ENCODE measurements at places on chromosomes 6 and 20.

DNA sequence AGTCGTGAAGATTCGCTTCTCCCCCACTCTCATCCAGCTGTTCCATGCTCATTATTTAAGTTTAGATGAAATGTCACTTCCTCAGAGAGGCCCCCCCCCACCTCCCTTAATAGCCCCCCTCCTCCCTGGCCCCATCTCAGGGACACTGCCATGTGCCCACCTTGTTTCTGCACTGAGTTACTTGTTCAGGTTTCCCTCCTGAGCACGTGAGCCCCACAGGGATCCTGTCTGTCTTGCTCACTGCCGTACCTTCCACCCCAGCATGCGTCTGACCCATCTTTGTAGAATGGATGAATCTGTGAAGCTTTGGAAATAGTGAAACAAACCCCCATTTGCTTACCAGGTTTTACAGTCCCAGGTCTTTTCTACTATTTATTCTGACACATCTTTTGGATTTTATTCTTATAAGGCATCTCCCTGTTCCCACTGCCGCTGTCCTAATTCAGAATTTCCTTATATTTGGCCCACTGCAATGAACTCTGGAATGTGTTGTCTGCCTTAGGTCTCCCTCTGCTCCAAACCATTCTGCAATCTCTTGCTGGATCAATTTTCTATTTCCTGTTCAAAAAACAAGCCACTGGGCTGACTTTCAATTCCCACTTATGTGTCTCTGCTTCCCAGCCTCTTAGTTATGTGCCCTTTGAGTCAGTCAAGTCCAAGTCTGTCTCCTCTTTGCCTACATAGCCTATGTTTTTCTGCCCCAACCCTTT, 136.5 kb upstream of the ECI2 start:
- DNase-seq: no peak

DNA sequence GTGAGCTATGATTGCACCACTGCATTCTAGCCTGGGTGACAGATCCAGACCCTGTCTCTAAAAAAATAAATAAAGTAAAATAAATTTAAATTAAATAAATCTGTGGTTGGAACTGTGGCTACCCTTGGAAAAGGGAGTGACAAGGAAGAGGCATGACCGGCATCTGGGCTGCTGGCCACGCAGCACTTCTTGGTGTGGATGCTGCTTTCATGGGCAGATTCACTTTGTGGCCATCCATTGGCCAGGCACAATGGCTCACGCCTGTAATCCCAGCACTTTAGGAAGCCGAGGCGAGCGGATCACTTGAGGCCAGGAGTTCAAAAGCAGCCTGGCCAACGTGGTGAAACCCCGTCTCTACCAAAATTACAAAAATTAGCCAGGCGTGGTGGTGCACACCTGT, 16.1 kb downstream of the EBF4 start:
- no peak for DNase-seq

DNA sequence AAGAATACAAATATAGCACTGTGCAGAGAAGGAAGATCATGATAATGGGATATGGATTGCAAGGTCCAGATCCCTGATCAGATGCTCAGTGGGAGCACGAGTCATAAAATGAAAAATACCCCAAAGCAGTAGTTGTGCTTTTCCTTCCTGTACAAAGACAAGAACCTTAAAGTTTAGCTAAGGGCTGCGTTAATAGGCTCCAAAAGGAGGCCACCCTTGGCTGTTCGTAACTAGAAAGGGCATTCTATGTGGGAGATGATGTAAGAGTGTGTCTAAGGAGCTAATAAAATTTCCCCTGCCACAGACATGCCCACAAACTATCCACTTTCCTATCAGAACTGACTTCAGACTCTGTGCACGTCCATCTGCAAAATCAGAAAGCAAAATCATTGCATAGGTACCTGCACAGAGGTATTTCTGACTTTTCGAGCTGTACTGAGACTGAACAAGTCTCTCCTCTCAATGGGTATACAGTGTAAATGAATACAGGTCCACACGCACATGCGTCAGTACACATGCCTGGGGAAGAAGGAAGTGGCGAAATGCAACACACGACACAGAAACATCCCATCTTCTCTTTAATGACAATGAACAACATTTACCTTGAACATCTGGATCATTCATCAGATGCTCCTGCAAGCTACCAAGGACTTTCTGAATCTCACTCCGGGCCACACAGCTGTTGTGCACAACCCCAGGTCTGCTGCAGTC, 16.9 kb upstream of the ANKRD60 start:
- no peak for DNase-seq

DNA sequence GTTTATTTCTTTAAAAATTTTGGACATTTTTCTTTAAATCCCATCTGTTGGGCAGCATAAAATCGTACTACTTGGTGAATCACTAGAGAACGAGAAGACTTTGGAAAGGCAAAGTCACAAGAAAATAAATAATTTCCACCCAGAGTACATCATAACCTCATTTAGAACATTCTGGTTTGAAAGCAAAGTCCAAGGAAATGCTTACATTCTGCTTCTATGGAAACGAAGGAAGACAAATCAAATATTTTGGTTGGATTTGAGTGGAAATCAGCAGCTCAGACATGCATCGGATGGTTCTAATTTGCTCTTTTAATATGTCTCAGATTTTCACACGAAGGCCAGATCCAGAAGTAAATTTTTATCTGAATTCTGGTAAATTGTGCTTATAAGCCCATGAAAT, 60.7 kb upstream of the LTV1 start:
- no peak for DNase-seq

DNA sequence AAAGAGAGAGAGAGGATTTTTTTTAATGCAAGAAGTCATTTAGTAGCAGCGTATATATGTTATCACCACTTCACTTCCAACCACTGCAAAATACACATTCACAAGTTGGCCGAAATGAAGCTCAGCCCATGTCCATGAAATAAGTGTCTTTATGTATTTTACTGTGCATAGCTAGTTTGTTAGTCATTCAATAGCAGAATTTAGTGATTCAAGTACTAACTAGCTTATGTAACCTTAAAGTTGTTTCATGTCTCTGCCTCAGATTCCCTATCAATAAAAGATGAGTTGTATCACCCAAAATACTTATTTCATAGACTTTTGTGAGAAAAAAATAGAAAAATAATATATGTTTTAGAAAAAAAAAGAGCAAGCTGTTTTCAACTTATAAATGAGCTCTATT, 153.7 kb upstream of the PRDM1 start:
- DNase-seq: no peak

GRCh38 chr6:158560836-158561320, 987 bp downstream of the TMEM181 start:
- DNase-seq: no peak

GRCh38 chr6:34159844-34160243, 14.0 kb upstream of the GRM4 start:
- no peak for DNase-seq

GRCh38 chr6:85945459-85946185, 302.9 kb upstream of the SYNCRIP start:
- DNase-seq: no peak

DNA sequence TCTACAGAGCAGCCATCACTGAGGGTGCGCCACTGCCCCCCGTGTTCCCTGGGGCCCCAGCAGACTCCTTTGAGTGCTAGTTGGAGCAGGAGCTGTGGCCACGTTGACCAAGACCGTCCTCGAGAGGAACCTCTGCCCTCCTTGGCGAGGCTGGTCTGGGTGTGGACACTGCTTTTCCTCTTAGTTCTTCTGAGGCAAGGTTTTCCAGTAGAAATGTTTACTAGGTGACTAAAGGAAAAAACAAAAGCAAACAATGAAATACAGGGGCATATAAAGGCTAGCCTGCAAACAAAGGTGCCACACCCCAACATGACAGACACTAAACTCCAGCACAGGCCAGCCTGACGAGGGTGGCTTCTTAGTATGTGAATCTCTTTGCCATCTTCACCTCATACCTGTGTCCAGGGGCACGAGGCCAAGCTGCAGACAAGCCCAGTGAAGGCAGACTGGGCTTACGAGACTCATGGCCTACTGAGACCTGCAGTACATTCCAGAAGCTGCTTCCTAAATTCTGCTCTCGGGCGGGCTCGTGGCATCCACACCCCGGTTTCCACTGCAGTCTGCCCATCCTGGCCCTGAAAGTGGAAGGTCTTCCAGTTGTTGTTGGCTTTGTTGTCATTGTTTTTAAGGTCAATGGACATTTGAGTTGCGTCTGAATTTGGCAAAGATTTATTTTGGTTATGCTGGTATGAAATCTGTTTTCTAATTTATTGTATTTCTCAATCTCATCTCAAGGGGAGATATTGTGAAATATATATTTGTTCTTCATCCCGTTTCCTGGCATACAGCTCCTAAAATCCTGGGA, 39.2 kb downstream of the FAM50B start:
- no peak for DNase-seq

DNA sequence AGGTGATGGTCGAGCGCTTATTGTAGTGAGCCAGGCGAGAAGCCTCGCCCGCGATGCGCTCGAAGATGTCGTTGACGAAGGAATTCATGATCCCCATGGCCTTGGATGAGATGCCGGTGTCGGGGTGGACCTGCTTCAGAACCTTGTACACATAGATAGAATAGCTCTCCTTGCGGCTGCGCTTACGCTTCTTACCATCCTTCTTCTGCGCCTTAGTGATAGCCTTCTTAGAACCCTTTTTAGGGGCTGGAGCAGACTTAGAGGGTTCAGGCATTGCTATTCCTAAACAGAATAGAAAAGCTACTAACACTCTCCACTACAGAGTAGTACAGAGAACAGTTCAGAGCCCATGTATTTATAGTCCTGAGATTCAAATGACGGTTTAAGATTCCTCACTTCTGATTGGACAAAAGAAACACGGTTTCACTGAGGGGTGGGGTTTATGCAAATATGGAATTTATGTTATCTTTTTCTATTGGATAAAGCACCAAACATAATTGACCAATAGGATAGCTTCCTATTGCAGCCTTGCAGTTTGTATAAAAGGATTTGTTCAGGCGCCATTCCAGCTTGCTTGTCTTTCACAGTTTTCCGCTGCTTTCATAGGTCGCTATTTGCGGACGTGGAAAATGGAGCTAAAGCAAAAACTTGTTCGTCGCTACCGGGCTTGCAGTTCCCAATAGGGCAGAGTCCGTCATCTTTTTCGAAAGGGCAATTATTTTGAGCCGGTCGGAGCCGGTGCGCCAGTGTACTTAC, 43.7 kb upstream of the HFE start:
- DNase-seq: no peak

GRCh38 chr6:9461188-9461587, 953.7 kb downstream of the TFAP2A start:
- no peak for DNase-seq

DNA sequence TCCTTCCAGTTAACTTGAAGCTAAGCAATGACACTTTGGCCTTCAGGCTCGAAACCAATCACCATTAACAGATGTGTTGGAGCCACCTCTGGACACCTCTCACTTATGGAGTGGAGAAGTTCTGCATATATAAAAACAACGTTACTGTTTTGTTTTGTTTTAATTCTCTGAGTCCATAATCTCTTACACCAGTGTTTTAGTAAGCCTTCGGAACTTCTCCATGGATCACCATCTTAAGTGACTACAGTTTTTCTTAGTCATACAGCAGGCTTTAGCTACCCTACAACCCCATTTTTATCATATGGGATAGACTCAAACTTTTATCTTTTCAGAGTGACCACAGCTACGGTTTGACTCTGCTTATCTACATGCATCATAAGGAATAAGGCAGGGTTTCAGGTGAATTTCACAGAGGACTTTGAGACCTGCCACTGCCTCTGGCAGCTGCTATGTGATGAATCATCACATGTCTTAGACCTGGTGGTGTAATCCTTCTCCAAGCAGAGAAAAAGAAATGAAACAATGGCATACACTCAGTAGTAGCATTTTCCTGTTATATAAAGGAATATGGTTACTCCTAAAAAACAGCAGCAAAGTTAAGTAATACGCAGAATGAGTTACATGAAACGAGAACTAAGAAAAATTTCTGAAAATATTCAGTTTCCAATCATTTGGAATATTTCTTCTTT, 5.5 kb upstream of the HDDC2 start:
- no peak for DNase-seq

DNA sequence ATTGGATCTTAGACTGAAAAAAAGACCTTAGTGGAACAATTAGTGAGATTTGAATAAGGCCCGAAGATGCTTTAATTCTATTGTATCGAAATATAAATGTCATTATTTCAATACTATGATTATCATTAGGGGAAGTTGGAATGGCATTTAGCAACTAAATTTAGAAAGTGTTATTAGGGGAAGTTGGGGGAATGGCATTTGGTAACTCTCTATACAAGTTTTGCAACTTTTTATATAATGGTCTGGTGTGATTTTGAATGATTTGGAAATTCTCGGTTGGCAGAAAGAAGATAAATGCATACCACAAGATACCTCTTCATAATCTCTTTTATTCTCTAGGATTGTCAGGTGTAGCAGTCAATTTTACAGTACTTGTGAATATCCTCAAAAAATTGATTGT, 49.2 kb downstream of the RNF144B start:
- no peak for DNase-seq

- DNase-seq: no peak
These were observed 443.4 kb upstream of the MMS22L start for GRCh38 chr6:97726378-97726777.

- no peak for DNase-seq
These were observed 317.1 kb downstream of the ESR1 start for GRCh38 chr6:152124429-152125074.

- DNase-seq: no peak
These were observed 13.9 kb downstream of the SRC start for GRCh38 chr20:37359836-37360235.

DNA sequence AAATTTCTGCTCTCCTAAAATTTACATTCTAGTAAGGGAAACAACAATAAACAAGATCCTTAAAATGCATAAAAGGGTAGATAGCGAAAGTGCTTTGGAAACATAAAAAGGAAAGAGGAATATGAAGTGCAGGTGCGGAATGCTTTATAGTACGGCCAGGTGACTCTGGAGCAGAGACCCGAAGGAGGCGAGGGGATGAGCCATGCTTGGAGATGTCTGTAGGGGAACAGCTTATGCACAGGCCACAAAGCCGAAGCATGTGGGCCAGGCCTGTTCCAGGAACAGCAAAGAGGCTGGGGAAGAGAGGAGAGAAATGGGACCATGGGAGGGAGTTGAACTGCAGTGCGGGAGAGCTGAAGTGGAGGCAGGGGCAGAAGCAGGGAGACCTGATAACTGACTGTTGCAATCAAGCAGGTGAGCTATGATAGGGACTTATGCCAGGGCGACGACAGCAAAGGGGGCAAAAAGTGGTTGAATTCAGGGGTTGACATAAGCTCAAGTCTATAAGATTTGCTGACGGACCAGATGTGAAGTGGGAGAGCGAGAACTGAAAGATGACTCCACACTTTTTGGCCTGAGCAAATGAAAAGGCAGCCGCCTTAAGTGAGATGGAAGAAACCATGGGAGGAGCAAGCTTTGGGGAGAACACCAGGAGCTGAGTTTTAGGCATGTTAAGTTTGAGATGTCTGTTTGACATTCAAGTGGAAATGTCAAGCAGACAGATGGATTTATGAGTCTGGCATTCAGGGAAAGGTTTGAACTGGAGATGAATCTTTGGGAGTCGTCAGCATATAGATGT, 83.1 kb downstream of the CNBD2 start:
- no peak for DNase-seq
